ENCODE measurements at places on chromosomes 16 and 17. TPM values are rescaled to one million over a fixed set of nuclear protein-coding genes. Genes with fewer than 3 reads are reported as not detected.

SETD6 gene
- total RNA-seq: 12.6 TPM

FBXO31 gene
- total RNA-seq: 38.8 TPM

TNFRSF13B gene
- not detected for total RNA-seq

OR4D1 gene
- 0.12 TPM for total RNA-seq

NUFIP2 gene
- total RNA-seq: 66.3 TPM

TNK1 gene
- total RNA-seq: 0.54 TPM

EVI2B gene
- total RNA-seq: 49.4 TPM

Data from activated CD8-positive, alpha-beta memory T cell treated with anti-CD3 and anti-CD28 coated beads, Interleukin-2, amount 10 ng/mL, durations not matched to agents 7 days and 5 days (primary cell).